Stimulated activated CD4-positive, alpha-beta T cell treated with anti-CD3 and anti-CD28 coated beads, TNF-alpha, amount 100 ng/mL, for 4 hours (primary cell): ENCODE measurements at places on chromosomes 4 and X.
A peak's percentile ranks its signal among the peaks of the same experiment; 100 is the strongest.

DNA sequence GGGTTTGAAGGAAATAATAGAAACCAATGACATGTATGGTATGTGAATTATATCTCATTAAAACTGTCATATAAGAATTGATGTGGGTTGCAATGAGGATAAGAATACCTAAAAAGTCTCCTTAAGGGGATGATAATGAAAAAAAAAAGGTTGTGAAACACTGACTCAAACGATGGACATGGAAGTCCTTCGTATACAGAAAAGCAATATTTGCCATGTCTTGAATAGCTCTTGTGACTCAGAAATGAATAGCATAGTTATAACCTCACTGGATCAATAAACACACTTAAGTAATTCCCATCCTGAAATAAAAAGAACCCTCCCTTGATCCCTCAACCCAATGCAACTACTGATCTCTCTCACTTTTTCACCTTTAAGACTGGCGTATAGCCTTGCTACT is 89.7 kb downstream of the OPHN1 start:
- no peak for DNase-seq

DNA sequence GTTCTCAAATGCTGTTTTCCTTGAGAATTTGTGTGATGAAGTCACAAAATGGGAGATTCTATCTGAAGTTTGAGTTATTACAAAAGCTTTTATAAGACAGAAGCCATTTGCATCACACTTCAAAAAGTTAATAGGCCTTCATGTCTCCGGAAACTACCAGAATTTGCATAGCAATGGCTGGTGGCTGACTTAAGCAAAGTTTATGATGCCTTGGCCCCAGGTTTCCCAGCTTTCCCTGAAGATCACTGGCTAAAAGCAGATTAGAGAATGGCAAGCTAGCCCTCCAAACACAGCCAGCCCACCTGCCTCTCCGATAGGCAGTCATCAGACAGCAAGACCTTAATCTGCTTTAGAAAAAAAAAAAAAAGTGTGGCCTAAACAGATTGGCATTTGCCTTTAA is 197.8 kb downstream of the HS3ST1 start:
- no peak for DNase-seq

GRCh38 chrX:150569155-150569477 is 695 bp downstream of the MTM1 start:
- no peak for DNase-seq

- no peak for DNase-seq
These were observed 101.9 kb downstream of the QRFPR start for GRCh38 chr4:121278811-121279368.

GRCh38 chr4:54924891-54925290 is 200.5 kb downstream of the KDR start:
- DNase-seq = no peak

DNA sequence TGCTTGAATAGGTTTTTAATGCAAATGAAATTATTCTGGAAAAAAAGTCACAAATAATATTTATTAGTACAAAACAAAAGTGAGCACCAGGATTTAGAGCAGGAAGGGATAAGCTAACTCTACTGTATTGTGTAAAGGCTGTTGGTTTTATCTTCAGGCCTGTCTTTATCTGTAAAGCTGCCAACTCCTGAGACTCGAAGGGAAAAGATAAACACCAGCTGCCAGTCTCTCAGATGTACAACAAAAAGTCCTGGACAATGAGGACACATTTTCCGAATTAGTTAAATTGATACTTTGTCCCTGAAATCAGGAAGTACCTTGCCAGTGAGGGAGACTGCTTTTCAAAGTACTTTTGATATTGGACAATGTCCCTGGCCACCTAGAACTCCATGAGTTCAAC is 8.8 kb downstream of the DDX60 start:
- no peak for DNase-seq

DNA sequence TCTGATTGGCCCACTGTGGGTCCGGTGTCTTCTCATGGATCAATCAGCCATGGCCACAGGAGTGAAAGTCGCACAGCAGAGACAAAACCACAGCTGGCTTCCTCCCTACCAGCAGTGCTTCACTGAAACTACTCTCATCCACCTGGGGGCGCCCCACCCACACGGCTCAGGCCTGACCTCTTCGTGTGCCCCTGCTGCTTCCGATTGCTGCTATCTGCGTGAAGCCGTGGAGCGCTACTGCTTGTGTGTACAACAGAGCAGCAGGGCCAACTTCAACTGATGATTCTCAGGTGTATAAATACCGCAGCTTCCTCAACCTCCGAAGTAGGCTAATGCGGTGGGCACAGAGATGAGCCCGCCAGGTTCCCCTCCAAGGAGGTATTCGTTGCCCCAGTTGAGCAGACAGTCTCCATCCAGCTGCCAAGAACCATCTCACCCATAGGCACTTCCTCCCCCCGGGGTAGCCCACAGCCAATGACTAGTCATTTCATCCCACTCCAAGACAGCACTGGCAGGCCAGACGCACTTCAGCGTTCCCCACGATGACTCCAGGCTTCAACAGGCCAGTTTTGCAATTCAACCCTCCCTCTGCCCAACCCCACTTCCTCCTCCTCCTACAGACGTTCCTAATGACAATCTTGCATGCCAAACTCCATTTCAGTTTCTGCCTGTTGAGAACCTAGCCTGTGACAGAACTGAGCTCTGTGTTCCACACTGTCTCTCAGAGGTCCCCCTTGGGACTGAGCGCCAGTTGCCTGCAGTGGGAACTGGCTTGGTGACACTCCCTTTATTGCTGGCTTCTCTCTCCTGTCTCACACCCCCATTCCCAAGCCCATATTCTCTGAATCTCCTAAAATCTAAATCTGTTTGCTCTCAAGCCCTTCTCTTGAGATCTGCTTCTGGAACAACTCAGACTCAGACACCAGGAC is 41.3 kb upstream of the ATP6AP2 start:
- DNase-seq = peak; percentile 29

DNA sequence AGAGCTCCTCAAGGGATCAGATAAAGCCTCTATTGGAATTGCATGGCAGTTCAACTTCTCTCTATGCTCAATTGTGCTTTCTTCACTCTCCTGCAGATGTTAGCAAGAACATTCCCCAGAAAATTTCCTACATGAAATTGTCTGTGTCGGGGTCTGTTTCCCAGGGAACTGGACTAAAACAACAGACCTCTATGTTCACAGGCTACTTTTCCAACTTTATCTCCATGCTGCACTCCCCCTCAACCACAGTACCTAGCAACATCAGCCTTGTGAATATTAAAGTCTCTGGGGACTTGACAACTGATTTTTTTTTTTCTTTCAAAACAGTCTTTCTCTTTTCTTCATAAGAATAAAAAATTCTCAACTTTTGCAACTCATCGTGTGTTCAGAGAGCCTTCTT is 1470.8 kb upstream of the ADGRL3 start:
- no peak for DNase-seq

DNA sequence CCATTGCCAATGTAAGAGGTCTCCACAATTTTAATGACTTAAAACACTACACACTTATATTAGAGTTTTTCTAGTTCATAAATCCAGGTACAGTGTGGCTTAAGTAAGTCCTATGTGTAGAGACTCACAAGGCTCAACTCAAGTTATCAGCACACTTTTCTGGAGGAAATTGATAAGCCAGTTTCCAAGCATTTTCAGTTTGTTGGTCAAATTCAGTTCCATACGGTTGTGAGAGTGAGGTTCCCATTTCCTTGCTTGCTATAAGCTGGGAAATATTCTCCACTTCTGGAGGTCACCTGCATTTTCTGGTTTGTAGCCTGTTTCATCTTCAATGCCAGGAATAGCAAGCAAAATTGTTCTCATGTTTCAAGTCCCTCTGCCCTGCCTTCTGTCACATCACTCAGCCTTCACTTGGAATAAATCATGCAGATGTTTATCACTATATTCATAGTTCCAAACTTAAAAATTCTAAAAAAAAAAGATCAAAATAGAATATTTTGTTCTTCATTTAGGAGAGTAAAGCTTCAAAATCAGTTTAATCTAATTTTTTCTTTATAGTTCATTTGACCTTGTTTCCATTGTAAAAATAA is 1137.5 kb upstream of the INTU start:
- no peak for DNase-seq

- DNase-seq = no peak
These were observed 7.0 kb upstream of the TRPC5OS start for GRCh38 chrX:111868726-111869638.

DNA sequence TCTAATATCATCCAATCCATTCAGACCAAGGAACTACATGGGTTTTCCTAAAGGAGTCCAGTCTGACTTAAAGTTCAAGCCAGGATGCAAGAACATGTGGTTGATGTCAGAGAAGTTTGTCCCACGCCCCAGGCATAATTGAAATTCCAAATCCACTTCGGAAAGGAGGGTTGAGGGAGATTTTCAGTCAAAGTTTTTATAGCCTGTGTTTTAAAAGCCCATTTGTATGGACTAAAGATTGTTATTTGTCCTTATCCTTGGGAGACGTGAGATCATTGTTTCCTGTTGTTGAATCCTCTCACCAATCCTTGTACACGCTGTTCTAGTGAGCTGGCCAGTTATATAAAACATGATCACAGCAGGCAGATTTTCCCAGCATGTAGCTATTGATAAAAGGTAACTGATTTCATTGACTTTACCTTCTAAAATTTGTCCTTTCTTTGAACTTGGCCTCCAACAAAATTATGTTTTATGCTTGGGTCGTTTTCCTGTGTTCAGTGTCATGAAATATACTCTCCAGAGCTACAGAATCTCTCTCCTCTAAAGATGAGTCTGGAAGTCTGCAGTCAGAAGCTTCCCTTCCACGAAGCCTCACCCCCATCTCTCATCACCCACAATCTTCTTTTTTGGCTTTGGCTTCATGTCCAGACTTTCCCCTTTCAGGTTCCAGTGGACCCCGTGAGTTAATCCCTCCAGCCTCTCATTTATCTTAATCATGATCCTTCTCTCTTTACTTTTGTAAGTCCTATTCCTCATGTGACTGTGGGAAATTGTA is 92.9 kb downstream of the ATP10D start:
- DNase-seq = no peak

GRCh38 chr4:178037459-178038214 is 595.4 kb upstream of the AGA start:
- DNase-seq = no peak

- DNase-seq = no peak
These were observed 9.1 kb downstream of the PPAT start for GRCh38 chr4:56426273-56426672.

DNA sequence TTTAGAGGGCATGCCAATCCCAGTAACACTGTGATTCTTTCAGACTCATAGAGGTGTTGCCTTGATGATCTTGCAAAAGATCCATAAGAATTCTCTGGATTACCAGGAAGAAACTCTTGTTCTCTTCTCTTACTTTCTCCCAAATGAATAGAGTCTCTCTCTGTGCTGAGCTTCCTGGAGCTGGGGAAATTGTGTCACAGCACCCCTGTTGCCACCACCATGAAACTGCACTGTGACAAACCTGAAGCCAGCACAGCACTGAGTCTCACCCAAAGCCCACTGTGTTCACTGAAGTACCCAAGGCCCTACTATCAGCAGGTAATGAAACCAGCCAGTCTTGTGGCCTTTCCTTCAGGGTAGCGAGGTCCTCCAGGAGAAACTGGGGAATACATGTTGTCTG is 332.7 kb upstream of the FGF16 start:
- no peak for DNase-seq

- DNase-seq = no peak
These were observed 7.2 kb upstream of the SORBS2 start for GRCh38 chr4:185819144-185819543.

DNA sequence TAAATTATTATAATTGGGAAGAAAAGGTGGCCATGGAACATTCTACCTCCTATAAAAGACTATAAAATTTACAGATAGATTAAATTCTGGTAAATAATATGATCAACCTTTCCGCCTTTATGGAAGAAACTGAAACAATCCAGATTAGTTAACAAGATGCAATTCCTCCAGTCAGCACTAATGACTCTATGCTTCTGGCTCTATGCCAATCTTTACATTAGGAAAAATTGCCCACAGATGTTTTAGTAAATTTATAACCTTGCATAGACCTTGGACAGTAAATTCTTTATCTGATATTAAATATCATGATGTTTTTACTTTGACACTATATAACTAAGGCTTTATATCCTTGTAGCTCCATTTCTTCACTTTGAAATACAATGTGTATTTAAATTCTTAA is 2302.5 kb downstream of the ARAP2 start:
- DNase-seq = no peak

- no peak for DNase-seq
These were observed 7.9 kb downstream of the TRPC3 start for GRCh38 chr4:121943941-121944340.

DNA sequence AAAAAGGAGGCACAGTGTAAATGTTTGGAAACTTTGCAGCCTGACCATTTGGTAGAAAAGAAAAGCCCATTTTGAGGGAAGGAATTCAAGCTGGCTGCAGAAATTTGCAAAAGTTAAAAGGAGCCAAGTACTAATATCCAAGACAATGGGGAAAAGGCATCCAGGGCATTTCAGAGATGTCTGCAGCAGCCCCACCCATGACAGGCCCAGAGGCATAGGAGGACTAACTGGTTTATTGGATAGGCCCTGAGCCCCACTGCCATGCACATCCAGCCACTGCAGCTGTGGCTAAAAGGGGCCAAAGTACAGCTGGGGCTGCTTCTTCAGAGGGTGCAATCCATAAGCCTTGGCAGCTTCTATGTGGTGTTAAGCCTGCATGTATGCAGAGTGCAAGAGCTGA is 104.9 kb downstream of the HS3ST1 start:
- no peak for DNase-seq

- DNase-seq = no peak
These were observed 279.6 kb upstream of the CLNK start for GRCh38 chr4:10963958-10964703.

GRCh38 chrX:153004780-153005179 is 10.9 kb upstream of the PNMA5 start:
- no peak for DNase-seq
